LNCaP clone FGC (cell line): ENCODE measurements at places on chromosomes 12 and 14.

DNA sequence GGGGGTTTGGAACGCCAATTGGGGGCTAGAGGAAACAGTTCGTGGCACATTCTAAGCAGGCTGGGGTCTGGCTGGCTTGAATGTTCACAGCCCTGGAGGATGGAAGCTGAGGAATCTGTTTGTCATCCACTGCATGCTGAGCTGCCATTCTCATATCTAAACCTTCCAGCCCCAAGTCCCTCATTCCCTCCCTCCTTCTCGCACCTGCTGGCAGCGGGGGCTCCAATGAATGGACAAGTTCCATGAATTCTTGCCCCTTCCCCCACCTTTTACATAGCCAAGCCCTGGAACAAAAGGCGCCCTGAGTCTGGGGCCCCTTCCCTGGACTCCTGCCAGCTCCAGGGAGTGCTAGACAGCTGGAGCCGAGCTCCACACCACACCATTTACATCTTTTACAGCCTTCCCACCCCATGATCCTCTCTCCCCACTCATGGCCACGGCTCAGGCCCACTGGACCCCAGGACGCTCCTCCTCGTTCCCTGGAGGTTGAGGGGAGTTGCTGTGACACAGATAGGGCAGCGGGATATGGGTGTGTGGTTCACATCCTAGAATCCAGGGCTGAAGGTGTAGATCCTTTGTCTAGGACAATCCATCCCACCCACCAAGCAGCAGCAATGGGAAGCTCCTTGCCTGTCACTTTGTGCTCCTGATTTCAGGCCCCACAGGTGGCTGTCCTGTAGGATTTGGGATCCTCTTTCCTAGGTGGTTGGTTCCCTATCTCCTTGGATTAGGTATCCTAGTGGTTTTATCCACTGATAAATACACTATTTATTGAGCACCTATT lies 21.7 kb upstream of the VRTN start:
- no peak for DNase-seq

- DNase-seq: no peak
Measured at GRCh38 chr12:69083689-69084088, 150.7 kb upstream of the CPM start.

GRCh38 chr14:76643887-76644286 lies 117.4 kb upstream of the VASH1 start:
- no peak for DNase-seq

DNA sequence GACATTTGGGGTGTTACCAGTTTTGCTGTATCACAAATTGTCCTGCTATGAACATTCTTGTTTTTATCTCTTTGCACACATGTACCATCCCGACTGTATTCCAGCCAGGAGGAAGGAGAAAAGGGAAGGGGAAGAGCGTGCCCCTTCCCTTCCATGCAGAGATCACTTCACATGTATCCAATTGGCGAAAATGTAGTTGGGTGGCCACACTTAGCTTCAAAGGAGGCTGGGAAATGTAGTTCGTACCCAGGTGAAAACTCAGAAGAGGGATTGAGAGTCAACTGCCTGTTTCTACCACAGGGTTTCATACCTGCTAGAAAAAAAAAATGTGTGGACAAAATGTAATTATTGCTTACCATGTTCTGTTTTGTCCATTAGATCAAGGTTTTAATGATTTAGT lies 189.1 kb upstream of the PELI2 start:
- no peak for DNase-seq

DNA sequence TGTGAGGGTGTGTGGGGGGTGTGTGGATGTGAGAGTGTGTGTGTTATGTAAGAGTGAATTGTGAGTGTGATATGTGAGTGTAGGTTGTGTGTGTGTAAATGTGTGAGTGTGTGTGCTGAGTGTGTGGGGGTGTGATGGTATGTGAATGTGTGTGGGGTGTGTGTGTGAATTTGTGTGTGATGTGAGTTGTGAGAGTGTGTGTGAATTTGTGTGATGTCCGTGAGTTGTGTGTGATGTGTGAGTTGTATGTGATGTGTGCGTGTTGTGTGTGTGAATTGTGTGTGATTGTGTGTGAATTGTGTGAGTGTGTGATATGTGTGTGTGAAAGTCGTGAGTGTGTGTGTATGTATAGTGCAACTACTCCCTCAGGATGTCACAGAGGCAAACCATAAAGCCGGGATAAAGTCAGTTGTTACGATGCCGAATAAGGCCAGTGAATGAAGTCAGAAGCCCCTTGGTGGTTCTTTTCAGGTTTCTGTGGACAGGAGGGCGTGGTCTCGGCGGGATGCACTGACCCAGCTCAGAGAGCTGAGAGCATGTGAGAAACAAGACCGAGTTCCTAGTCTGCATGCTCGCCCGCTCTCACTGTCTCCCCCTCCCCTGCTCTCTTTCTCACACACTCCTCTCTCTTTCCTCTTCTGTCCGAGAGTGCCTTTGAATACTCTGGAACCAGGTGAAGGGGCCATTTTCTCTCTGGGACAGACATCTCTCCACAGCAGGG lies 71.8 kb upstream of the MAX start:
- no peak for DNase-seq

GRCh38 chr12:26833743-26834490 lies 923 bp upstream of the ITPR2 start:
- DNase-seq: no peak

- no peak for DNase-seq
Measured at GRCh38 chr14:68951800-68952530, 27.1 kb downstream of the ACTN1 start.

DNA sequence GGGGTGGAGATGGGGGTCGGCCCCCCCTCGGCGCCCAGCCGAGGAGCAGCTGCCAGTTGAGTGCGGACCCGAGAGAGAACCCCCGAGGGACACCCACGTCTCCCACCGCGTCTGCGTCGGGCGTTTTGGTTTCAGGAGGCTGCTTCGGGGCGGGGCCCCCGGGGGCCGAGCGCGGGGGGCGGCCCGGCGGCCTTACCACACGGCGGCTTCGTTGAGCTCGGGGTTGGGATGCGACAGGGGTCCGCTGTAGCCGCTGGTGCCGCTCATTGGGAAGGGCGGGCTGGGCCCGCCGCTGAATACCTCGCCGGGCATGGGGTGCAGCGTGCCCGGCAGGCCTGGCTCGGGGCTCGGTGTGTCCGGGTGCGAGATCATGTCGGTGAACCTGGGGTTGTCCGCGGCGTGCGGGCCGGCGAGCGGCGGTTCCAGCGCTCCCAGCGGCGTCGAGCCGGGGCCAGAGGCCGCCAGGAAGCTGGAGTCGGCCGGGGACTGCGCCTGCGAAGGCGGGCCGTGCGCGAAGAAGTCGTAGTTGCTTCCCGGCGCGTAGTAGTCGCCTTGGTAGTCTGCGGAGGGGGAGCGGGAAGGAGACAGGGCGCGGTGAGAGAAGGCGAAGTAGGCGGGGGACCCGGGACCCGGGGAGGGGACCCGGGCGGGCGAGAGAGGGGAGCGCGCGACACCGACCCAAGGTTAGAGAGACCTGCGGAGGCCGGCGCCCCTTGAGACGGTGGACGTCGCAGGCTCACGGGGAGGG lies 8.5 kb downstream of the LHX5 start:
- no peak for DNase-seq

- no peak for DNase-seq
Measured at GRCh38 chr14:85071447-85071846, 458.5 kb upstream of the FLRT2 start.

GRCh38 chr12:53065975-53066931 lies 12.9 kb downstream of the SPRYD3 start:
- no peak for DNase-seq

DNA sequence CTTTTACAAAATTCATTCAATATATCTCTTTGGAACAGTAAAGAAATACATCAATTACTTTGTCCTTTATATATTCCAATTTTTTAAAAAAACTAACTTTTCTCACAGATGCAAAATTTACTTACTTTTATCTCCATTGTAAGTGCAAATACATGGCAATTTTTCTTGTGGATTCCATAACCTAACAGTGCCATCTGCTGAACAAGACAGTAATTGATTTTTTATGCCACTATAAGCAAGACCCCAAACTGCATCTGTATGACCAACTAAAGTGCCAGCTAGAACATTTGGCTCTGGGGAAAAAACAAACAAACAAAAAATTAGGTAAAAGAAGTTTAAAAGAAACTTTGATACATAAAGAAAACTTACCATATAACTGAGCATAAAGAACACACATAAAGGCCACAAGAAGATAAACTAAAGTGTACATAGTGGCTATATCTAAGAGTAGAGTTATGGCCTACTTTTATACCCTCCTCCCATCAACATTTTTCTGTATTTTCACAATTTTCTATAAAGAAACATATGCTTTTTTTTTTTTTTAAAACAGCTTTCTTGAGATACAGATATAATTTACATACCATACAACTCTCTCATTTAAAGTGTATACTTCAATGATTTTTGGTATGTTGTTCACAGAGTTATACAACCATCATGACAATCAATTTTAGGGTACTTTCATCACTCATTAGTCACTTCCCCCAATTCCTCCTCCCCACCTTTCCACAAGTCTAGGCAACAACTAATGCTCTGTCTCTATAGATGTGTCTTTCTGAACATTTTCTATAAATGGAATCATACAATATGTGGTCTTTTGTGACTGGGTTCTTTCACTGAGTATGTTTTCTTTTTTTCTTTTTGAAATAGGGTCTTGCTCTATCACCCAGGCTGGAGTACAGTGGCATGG lies 32.6 kb downstream of the COCH start:
- DNase-seq: no peak

DNA sequence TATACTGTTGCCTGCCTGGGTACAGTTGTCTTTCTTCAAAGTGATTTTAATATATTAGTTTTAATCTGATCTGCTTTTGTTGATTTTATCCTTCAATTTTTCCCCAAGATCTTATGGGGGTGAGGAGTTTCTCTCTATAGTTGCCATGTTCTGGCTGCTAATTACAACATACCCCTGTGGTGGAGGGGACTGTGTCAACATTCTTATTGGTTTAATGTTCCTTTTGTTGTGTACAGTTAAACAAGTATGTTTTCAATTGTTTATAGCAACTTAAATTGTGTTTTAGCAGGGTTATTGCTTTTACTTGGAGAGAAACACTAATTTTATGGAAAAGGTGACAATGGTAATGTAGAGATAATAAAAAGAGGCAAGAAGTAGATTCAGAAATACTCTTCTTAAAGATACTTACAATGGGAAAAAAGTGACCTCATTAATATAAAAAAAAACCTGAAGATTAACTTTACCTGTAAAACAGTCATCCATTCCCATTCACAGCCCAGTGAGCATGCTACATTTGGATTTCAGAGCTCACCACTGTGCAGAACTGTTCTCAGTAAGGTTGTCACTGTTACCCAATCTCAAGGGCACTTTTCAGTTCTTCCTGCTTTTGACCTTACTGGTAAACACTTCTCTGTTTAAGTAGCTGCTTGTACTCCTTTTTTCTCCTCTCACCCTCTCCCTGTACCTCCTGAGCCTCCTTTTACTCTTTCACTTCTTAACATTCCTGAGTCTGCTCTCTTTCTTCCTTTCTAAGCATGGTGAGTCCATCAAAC lies 8.1 kb upstream of the LRRK2 start:
- DNase-seq: no peak

DNA sequence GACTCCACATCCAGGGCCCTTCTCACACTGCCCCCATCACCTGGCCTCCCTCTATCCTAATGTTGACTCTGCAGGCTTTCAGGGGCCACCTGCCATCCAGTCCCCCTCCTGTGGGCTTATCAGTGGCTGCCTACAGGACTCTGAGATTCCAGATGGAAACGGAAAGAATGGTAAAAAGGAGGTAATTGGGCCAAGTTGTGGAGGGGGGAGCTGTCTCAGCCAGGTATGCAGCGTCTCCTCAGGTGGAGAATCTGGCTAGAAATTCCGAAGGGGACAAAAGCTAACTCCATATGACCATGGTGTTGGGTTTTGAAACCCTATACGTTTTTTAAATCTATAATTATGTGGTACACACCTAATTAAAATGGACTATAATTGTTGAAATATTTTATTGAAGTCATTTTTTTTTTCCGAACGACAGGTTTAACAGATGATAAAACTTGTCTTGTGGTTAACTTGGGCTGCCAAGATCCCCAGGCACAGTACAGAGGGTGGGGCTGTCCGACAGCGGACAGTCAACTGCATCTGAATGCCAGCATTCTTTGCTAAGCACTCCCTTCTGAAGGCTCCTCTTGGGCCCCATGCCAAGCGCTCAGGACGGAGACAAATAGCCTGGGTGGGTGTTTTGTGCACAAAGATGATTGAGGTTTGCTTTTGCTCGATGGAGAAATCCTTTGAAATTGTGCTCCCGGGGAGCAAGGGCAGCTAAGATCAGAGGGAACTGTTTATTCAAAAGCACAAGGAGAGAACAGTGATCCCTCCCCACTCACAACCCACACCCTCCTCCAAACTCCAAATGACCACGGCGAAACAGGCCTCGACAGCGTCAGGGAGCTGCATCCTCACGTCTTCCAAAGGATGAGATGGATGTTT lies 365.6 kb downstream of the BCL11B start:
- no peak for DNase-seq

DNA sequence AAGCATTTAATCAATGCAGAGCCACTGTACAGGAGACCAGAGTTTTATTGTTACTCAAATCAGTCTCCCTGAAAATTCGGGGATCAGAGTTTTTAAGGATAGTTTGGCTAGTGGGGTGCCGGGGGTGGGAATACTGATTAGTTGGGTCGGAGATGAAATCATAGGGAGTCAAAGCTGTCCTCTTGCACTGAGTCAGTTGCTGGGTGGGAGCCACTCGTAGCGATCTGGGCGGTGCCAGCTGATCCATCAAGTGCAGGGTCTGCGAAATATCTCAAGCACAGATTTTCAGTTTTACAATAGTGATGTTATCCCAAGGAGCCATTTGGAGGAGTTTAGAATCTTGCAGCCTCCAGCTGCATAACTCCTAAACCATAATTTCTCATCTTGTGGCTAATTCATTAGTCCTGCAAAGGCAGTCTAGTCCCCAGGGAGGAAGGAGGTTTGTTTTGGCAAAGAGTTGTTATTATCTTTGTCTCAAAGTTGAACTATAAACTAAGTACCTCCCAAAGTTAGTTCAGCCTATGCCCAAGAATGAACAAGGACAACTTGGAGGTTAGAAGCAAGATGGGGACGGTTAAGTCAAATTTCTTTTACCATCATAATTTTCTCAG lies 169.4 kb upstream of the PLEKHG7 start:
- DNase-seq: no peak

GRCh38 chr12:52870361-52871290 lies 21.8 kb upstream of the KRT78 start:
- DNase-seq: no peak

DNA sequence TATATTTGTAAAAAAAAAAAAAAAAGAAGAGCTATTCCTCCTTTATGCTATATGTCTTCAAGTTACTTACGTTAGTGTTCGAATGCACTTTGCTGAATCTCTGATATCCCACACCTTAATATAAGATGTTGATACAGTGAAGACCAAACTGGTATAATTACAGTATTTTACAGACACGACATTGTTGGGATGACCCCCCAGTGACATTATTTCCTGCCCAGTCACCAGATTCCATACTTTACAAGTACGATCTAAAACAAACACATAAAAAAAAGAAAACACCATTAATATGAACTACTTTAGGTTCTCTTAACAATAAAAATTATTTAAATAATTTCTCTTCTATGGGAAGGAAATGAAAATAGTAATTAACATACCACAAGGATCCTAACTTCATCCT lies 133.4 kb downstream of the KIF21A start:
- no peak for DNase-seq

- no peak for DNase-seq
Measured at GRCh38 chr12:120866108-120866507, 38.0 kb downstream of the SPPL3 start.
